NK-92 treated with Interleukin-12 subunit alpha and Interleukin-12 subunit beta, amount 100 ng/mL, for 24 hours (cell line): ENCODE measurements at places on chromosomes 2 and 18.

DNA sequence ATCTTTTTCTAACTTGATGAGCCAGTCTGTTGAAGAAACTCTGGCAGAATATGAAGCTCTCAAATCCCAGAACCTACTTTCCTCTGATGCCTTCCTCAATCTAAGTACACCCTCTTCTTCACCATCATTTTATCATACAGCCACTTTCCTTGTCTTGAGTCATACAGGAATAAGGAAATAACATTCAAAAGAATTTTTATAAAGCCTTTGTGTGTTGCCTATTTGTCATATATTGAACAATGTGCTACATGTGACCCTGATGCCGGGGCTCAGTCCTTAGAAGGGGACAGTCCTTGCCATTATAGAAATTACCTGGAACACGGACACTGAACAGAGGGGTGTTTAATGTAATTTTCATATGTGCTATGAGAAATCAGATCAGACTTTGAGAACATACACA, 27.4 kb downstream of the RAPGEF4 start:
- DNase-seq: no peak

DNA sequence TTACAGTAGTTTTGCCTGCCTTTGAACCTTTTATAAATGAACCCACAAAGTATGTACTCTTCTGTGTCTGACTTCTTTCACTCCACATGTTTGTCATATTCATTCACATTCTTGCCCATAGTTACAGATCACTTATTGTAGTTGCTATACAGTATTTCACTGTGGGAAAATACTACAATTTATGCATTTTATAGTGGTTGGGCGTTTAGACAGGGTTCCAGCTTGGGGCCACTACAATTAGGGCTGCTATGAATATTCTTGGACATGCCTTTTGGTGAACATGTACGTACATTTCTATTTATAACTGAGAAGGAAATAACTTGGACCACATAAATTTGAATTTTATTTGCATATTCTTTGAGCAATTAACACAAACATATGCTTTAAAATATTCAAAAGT, 15.4 kb upstream of the PMAIP1 start:
- no peak for DNase-seq

DNA sequence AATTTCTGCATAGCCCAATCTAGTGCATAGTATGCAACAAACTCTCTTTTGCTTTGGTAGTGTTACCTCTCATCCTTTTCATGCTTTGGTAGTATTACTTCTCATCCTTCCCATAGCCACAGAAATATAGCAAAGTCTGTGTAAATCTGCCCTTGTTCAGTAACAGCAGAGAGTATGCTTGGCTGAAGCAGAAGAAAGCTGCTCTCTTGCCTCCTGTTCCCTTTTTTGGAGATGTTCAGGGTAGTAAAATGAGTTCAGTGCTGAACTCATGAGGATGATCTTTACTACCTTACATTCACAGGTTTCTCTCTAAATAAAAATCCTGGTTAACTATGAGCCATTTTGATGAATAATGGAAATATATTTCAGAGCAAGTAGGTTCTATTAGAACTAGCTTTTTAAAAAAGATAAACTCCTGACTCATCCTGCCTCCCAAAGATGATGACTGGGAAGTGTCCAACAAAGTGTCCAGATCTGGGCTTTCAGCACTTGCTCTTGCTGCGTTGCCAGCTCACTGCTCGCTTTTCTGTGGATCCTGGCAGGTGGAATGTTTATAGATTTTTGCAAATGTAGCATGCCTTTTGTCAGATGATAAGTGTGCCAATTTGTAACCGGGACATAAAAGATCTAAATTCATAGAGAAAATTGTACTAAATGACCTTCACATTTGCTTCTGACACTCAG, 29.4 kb upstream of the CHMP3 start:
- DNase-seq: no peak

GRCh38 chr2:164198256-164198655, 423.0 kb downstream of the GRB14 start:
- no peak for DNase-seq

DNA sequence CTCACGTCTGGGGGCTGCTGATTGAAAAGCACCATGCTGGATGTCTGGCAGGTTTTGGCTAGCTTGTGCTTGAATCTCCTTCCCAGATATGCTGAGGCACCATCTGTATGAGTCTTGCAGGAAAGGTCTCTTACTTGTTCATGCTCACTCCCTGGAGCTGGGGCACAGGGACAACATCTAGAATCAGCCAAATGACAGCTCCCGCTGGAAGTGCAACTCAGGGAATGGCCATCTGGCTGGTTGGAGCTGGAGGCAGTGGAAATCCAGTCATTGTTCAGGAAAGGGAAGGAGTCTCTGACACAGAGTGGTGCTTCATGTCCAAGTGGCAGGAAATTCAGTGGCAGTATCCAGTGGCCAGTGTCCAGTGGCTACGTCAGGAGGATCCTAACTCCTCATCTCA, 9.7 kb downstream of the CCDC68 start:
- no peak for DNase-seq
